Renal cortical epithelial cell (primary cell): ENCODE measurements at places on chromosomes 1 and 21. TPM values are rescaled to one million over a fixed set of nuclear protein-coding genes. Genes with fewer than 3 reads are reported as not detected.

Gene TSPAN1
- 78.7 and 114 TPM in 2 replicates for total RNA-seq

DNA sequence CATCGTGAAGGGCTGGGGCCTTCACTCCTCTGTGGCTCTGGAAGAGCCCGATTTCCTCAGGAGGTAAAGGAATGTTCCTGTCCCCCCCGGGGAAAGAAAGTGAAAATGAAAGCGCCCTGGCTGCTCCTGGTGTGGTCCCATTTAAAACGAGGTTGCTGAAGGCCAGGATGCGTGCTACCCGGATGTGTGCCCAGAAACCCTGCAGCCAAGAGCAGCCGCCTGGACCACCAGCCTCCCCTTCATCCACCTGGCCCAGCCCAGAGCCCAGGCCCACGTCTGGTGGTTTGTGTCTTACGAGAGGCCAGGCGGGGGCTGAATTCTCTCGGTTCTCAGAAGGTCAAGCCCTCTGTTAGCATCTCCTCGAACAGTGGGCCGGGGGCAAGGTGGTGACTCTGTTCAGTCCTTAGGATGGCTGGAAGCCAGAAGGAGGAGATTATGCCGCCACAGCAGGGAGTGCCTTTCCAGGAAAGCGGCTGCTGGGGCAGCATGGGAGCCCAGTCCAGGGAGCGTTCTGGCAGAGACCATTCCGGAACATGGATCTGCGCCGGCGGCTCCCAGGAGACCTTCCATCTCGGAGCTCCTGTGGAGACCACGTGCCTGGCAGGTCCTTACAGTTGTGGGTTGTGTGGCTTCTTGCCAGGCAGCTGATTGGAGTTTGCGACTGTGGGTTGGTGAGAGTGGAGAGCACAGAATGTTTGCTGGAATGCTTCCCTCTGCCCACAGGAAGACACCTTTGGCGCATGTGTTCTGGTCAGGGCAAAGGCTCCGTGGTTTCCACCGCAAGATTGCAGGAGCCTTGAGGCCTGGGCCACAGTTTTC, 1.4 kb downstream of the GUK1 start:
- DNase-seq = peak; percentile 47

DNA sequence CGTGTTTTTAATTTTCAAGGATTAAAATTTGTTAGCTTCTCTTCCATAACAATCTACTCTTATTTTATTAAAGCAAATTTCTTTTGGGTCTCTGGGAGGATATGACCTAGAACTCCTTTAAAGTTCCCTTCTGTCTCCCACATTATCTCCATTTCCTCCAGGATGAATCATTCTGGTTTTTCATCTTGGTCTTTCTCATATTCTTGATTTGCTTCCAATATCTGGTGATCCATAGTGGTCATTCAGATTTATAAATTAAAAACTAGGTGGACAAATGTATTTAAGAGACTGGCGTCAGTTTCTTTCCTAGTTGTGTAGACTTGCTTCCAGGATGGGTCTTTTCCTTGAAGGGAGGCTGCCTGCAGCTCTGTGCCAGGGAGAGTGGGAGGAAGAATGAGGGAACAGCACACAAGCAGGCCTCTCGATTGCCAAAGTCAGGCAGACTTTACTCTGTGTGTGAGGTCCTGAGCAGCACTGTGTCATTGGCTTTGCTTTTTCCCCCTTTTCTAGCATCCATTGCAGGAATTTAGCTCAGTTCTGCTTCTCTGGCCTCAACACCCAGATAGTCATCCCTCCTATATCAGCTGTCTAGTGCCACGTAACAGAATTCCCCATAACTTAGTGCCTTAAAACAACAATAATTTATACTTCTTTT, 48.1 kb upstream of the FOXO6 start:
- no peak for DNase-seq

DNA sequence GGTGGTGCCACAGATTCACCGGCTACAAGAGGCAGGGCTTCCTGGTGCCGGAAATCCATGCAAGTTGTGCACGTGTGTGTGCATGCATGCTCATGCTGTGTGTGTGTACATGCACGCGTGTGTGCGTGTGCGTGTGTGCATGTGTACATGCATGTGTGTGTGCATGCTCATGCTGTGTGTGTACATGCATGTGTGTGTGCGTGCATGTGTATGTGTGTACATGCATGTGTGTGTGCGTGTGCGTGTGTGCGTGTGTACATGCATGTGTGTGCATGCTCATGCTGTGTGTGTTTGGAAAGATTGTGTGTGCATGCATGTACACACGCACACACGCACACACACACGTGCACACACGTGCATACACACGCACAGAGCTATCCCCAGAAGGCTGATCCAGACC, 48.9 kb downstream of the PRDM16 start:
- no peak for DNase-seq

DNA sequence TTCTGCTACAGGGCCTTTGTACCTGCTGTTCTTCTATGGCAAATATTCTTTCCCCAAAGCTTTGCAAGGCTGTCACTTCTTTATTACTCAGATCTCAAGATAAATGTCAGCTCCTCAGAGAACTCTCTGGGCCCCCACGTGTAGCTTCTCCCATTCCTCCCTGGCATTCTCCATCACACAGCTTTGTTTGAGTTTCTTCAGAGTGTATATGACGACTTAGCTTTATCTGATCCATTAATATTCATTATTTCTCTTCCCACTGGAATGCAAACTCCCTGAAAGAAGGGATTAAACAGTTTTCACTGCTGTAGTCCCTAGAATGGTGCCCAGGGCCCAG, 174.6 kb upstream of the EDN2 start:
- no peak for DNase-seq

DNA sequence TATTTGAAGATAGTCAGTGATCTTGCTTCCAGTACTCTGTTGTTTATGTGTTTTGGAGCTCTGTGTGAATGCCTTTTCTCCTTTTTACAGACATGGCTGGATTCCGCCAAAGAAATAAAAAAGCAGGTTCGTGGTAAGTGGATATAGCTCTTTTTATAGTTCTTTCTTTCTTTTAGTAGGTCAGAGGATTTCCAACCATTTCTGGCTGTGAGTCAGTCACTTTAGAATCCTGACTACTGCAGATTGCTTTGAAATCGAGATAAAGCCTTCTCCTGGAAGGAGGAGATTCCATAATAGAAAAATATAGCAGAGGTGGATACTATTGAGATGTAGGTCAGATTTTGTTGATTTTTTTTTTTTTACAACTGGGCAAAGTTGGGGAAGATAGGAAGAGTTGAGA, 97.4 kb downstream of the EPB41 start:
- DNase-seq = no peak

DNA sequence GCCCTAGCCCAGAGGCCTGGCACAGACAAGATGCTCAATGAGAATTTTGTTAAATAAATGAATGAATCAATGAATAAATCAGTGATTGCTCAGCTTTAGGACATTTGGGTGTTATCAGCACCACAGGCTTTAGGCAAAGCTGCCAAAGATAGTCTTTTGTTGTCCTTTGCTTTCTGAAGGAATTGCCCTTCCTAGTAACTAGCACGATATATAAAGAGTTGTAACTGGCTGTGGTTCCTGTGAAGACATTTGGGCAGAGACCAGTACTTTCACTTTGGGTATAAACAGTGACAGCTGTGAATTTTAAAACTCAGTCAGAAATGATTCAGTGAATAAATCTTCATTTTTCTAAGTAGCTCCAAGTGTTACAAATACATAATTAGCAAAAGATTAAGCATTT, 13.3 kb downstream of the RNU5D-1 start:
- no peak for DNase-seq

DNA sequence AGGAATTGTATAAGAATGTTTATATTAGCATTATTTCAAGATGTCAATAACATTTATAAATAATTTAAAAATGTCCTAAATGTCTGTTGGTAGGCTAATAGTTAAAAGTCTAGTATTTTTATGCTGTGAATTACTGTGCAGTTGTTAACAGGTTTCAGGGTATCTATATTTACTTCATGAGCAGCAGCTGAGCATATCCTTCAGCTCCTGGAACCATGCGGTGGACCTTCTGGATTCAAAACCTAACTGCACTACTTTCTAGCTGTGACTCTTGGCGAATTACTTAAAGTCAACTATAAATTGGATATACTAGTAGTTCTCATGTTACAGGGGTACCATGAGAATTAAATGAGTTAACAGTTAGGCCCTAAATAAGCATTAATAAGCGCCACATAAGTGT, 3.7 kb downstream of the CEP350 start:
- DNase-seq = no peak

DNA sequence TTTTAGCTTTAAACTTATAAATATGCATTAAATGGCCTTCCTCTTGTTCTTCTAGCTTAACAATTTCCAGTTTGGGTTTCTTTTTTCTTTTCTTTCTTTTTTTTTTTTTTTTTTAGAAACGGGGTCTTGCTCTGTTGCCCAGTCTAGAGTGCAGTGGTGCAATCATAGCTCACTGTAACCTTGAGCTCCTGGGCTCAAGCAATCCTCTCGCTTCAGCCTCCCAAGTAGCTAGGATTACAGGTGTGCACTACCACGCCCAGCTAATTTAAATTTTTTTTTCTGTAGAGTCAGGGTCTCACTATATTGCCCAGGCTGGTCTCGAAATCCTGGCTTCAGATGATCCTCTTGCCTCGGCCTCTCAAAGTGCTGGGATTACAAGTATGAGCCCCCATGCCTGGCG, 37.9 kb upstream of the RUNX3 start:
- DNase-seq = no peak

Gene IGSF5
- 0.94 TPM in 1 of 2 replicates, not detected in the other for total RNA-seq

Gene GNG4
- 0.30 TPM in 1 of 2 replicates, not detected in the other for total RNA-seq

DNA sequence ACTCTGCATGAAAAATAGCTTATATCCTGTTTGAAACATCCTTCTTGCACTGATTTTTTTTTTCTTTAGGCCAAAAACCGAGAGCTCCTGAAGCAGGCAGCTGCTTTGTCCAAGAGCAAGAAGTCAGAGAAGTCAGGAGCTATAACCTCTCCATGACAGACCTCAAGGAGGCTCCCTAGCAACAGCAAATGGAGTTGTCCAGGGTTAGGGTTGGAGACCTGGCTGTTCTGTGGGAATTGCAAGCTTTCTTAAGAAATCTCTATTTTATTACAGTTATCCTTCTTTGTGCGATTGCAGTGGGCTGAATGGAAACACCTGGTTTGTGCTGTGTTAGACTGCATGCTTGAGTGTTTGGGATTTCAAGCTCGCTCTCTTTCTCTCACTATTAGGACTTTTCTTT, 12.6 kb upstream of the STX12 start:
- no peak for DNase-seq

Gene C1orf53
- 3.6 and 6.2 TPM in 2 replicates for total RNA-seq

DNA sequence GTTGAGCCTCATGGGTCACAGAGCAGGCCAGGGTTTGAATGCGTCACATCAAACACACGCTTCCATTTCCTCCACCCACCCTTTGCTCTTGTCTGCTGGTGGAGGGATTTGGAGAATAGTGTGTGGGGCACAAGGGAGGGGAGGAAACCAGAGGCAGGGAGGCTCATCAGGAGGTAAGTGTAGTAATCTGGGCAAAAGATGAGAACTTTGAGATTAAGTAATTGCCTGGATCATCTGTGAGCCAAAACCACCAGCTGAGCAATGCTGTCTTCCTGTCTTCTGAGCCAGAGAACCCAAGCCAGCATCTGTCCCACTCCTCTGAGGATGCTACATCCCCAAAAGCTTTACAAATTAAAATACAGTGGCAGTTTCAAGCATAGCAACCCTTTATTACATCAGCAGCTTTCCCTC, 45.2 kb downstream of the C8B start:
- peak; percentile 91 for DNase-seq

DNA sequence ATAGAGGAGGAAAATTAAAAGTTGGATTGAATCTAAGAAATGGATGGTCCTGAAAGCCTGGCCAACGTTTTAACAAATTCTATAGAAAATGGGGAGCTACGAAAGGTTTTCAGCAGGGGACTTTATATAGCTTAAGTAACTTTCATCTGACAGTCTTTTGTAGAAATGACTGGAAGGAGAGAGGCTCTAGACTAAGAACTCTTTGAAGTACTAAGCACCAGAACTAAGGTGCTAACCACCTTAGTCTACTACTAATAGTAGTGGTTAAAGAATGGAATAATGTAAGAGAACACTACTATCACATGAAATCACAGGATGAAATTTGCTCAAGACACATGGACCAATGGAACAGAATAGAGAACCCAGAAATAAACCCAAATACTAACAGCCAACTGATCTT, 126.1 kb downstream of the DENND1B start:
- no peak for DNase-seq

Gene FMN2
- 0.15 TPM in 1 of 2 replicates, not detected in the other for total RNA-seq

GRCh38 chr1:94240822-94241221, 3.4 kb upstream of the ARHGAP29 start:
- DNase-seq = no peak

Gene TMEM200B
- total RNA-seq = 2.9 and 9.0 TPM in 2 replicates

Gene PSMB2
- 29.9 and 31.5 TPM in 2 replicates for total RNA-seq

DNA sequence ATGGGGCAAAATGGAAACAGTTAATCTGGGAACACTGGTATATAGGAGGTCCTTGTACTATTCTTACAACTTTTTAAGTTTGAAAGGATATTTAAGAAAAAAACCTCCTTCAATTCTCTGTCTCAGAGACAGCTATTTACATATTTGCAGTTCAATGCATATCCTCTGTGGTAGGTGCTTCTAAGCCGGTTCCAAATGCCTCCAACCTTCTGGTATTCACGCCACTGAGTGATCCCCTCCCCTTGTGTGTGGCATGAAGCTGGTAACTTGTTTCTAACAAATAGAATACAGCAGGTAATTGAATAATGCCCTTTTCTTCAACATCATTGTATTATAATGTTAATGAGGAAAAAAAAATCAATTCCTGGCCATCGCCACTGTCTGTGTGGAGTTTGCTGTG, 91.2 kb downstream of the PROX1 start:
- no peak for DNase-seq

DNA sequence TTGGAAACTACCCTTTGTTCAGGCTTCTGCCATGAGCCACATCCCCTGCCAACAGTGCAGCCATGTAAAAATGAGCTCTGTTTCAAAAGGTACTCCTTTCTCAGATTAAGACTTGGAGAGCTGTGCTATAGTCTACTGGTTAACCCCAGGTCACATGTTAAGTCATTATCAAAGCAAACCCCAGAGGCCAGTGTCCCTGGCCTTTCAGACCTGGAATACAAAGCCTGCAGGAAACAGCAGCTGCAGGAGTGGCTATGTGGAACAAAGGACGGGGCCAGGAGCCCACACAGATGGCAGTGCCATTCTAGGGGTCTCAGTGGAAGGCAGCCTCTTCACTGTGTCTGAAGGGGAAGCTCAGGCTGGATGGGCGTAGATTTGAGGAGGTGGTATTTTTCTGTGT, 6.7 kb downstream of the ZNF496 start:
- DNase-seq = no peak

GRCh38 chr21:38995071-38995669, 188.1 kb downstream of the PSMG1 start:
- DNase-seq = no peak

DNA sequence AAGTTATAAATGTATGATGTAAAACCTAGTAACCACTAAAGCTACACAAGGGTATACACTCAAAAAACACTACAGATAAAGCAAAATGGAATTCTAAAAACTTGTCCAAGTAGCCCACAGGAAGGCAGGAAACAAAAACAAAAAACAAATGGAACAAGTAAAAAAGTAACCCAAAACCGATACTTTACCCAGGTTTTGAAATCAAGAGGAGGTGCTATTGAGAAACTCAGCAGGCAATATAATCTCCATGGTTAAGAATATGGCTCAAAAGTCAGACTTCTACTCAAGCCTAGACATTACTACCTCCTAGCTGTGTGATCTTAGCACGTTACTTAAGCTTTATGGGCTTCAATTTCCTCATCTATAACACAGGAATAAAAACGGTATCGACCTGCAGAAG, 13.3 kb downstream of the RBBP5 start:
- DNase-seq = no peak

Gene ADAMTSL4
- total RNA-seq = 1.4 and 7.4 TPM in 2 replicates

GRCh38 chr1:161189036-161189435, 9.8 kb downstream of the ADAMTS4 start:
- no peak for DNase-seq
